Stimulated activated CD8-positive, alpha-beta memory T cell treated with anti-CD3 and anti-CD28 coated beads, Interleukin-4, amount 100 ng/mL, for 1 hour (primary cell): ENCODE measurements at places on chromosomes 3 and 15.

DNA sequence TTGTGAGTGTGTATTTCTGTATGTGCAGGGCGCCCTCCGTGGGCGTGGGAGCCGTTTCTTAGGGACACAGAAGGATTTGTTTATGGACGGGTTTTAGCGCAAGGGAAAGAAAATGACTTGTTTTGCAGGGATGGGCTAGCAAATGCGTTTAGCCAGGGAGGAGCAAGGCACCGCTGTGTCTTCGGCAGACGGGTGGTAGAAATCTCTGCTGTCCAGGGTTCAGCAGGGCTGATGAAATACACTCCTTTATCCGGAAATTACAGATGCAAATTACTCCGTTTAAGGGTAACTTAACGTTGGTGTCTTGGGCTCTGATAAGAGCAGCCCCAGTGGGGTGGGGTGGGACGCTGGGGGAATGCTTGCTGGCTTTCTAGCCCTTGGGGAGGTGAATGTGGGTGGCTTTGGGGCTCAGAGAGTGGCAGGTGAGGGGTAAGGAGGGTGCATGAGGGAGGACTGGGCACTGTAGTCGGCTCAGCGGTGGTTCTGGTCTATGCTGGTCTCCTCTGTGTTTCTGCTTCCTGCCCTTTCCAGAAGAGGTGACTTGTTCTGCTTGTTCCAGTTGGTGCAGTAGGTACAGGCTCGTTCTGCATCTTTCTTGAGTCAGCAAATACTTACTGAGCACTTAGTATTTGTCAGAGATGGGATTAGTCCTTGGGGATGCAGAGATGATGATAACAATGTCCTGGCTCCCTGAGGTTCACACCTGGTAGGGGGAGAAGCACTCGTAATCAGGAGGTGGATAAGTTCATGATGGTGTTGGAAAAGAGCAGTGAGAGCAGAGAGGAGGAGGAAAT lies 954 bp downstream of the SV2B start:
- DNase-seq = no peak

GRCh38 chr3:11553436-11554235 lies 90.1 kb downstream of the VGLL4 start:
- no peak for DNase-seq

GRCh38 chr3:11464356-11464755 lies 179.4 kb downstream of the VGLL4 start:
- no peak for DNase-seq

- no peak for DNase-seq
These were observed 28.5 kb downstream of the COMMD2 start for GRCh38 chr3:149723781-149724180.

GRCh38 chr15:72203507-72203837 lies 5.9 kb upstream of the GRAMD2A start:
- no peak for DNase-seq

DNA sequence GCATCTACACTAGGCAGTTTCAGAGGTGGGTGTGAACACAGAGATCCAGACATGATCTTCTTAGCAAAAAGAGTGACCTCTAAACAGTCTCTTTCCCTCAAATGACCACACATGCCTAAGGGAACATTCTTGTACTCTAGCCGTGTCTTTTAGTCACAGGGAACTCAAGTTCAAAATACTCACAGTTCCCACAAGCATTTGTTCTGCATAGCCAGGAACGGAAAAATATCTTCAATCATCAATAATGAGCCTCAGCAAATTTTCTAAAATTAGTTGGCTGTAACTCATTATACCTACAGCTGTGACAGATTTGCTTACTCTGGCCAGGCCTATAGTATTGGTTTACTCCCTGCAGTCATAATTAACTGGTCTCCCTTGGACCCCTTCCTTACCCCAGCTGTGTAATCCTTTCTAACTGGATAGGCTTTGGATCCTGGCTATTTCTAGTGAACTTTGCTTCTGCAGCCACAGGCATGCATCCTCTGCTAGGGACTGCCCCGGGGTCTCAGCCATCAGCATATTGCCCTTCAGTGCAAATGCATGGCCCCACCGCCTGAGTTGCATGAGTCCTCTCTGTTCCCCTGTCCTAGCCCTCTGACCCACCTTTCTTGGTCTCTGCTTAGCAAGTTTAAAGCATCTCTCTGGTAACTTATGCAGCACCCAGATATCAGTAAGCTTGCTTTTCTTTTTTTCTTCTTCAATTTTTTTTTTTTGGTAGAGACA lies 56.0 kb upstream of the HACD2 start:
- no peak for DNase-seq

- DNase-seq = no peak
These were observed 596.2 kb upstream of the UBE2E2 start for GRCh38 chr3:22606938-22607337.

- DNase-seq = no peak
These were observed 41.5 kb downstream of the MGLL start for GRCh38 chr3:127780536-127781400.

- no peak for DNase-seq
These were observed 375.9 kb upstream of the NAALADL2 start for GRCh38 chr3:174483254-174483653.

- DNase-seq = no peak
These were observed 144.3 kb downstream of the TJP1 start for GRCh38 chr15:29677871-29678461.

- no peak for DNase-seq
These were observed 621 bp downstream of the RGMA start for GRCh38 chr15:93088200-93088980.
